ENCODE measurements at places on chromosomes 1 and 21. TPM values are rescaled to one million over a fixed set of nuclear protein-coding genes. Genes with fewer than 3 reads are reported as not detected.

- no peak for DNase-seq
Measured at GRCh38 chr1:151266821-151267220, 12.3 kb downstream of the PSMD4 start.

- DNase-seq, result no peak
Measured at GRCh38 chr1:116257341-116257767, 115.7 kb upstream of the ATP1A1 start.

- DNase-seq, result no peak
Measured at GRCh38 chr1:172380441-172381244, 39.8 kb upstream of the C1orf105 start.

Gene FCRL4
- not detected for polyA plus RNA-seq

Gene BMP8A
- 0.33 TPM for polyA plus RNA-seq

DNA sequence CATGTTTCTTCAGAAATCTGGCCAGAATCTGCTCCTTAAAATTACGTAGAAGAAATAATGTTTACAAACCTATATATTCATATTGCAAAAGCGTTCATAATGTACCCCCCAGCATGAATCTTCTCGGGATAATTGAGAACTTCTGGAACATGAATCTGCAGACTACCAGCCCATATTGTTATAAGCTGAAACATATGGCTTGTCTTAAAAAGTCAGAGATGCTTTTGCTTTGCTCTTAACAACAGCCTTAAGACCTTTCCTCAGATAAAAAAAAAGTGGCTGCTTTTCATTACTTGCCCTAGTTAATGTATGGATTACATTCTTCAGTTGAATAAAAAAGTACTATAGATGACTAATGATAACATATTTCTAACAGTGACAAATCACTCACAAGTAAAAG is 15.0 kb upstream of the ZZZ3 start:
- DNase-seq, result no peak

Gene LCE1D
- polyA plus RNA-seq, result not detected

DNA sequence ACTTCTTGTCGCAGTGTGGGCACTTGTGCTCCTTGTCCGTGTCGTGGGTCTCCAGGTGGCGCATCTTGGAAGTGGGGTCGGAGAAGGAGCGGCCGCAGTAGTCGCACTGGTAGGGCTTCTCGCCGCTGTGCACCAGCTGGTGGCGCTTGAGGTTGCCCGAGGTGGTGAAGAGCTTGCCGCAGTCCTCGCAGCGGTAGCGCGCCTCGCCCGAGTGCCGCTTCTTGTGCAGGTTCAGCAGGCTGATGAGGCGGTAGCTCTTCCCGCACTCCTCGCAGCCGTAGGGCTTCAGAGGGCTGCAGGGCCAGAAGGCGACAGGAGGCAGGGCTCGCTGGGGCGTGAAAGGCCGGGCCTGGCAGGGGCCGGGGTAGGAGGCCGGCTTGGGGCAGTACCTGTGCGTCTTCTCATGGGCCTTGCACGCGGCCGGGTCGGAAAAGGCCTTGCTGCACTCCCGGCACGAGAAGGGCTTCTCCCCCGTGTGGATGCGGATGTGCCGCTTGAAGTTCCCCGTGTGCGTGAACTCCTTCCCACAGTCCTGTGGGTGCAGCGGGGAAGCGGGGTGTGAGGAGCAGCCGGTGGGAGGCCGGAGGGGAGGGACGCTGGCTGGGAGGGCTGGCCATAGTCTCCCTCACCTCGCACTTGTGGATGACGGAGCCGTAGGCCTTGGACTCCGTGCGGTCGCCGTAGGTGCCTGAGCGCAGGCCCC is 31.4 kb downstream of the ZBTB17 start:
- no peak for DNase-seq

DNA sequence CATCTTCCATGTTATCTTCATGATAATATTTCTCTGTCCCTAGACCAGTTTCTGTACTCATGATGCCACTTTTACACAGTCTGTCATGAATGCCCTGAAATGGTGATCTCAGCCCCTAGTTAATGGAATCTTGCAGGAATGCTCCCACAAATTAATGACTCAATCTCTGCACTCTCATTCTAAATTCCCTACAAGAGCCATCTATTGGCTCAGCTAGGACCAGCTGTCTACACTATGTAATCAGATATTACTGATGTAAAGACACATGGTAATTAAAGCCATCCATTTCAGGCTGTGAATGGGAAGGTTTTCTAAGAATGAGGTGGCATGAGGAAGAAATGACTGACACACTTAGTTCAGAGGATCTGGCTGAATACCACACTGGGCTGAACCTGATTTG is 199.1 kb upstream of the KCND3 start:
- DNase-seq, result no peak

DNA sequence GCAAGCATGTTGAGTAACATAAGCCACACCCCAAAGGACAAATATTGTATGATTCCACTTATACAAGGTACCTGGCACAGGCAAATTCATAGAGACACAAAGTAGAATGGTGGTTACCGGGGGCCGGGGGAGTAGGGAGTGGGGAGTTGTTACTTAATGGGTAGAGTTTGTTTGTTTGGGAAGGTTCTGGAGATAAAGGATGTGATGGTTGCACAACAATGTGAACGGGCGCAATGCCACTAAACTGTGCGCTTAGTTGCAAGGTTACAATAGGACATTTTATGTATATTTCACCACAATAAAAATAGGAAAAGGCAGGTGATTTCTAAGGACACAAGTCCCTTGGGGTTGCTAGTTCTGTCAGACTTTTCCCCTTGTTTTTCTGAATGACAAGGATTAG is 516.6 kb downstream of the KIF26B start:
- no peak for DNase-seq

Gene APH1A
- 193 TPM for polyA plus RNA-seq

DNA sequence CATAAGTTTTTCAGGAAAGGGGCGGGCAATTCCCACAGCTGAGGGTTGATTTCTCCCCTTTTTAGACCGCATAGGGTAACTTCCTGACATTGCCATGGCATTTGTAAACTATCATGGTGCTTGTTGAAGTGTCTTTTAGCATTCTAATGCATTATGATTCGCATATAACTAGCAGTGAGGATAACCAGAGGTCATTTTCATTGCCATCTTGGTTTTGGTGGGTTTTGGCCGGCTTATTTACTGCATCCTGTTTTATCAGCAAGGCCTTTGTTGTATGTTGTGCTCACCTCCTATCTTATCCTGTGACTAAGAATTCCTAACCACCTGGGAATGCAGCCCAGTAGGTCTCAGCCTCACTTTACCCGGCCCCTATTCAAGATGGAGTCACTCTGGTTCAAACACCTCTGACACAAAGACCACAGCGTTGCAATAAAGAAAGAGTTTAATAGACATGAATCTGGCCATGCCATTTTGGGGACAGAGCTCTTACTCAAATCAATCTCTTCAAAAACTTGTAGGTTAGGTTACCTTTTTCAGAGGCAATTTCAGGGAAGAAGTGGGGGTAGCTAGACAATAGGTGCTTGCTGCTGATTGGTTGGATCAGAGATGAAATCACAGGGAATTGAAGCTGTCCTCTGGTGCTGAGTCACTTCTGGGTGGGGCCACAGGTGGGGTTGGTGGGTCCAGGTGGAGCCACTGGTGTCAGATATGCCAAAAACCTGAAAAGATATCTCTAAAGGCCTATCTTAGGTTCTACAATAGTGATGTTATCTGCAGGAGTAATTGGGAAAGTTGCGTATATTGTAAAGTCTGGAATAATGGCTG is 23.3 kb downstream of the TBX19 start:
- DNase-seq, result no peak

DNA sequence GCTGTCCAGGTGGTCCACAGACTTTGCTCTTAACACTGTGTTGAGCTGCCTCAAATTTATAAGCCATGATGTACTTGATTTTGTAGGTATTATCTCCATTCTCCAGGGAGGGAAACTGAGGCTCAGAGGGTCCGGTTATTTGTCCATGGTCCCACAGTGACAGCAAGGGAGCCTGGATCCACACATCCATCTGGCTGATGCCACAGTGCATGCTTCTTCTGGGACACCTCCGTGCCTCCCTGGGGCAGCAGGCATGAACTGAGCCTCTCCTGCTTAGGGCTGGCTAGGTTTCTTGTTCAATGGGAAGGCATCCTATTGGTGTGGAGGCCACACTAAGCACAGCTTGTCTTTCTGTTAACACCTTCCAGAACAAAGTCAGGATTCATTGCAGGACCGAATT is 317.3 kb downstream of the AJAP1 start:
- no peak for DNase-seq

Gene NUDT4B
- 1.8 TPM for polyA plus RNA-seq

Gene MATN1
- 0.17 TPM for polyA plus RNA-seq

Gene CIART
- polyA plus RNA-seq, result 7.6 TPM

DNA sequence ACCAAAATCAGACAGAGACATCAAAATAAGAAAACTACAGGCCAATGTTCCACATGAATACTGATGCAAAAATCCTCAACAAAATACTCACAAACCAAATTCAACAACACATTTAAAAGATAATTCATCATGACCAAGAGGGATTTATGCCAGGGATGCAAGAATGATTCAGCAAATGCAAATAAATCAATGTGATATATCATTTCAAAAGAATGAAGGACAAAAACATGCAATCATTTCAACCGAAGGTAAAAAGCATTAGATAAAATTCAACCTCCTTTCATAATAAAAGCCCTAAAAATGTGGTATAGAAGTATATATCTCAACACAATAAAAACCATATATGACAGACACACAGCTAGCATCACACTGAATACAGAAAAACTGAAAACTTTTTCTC is 81.5 kb upstream of the LYPLAL1 start:
- no peak for DNase-seq

Gene LIN28A
- not detected for polyA plus RNA-seq

Gene CFAP126
- 17.6 TPM for polyA plus RNA-seq

DNA sequence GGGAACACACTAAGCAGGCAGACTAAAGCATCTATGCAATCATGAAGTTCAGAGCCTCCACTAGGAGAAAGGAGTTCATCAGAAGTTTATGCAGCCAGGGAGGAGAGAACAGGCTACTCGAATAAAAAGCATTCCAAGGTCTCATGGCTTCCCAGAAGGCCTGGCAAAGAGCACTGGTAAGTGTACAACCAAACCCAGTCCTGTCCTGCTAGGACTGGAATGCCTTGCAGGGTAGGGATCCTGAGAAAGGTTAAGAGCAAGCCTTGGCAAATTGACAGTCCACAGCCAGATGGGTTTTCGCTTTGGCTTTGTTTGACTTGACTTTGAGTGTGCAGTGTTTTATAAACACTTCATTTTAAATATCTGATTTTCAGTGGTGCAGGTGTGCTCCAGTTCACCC is 133.6 kb upstream of the ATP1B1 start:
- no peak for DNase-seq

GRCh38 chr1:16418823-16419425 is 18.3 kb downstream of the SPATA21 start:
- no peak for DNase-seq

DNA sequence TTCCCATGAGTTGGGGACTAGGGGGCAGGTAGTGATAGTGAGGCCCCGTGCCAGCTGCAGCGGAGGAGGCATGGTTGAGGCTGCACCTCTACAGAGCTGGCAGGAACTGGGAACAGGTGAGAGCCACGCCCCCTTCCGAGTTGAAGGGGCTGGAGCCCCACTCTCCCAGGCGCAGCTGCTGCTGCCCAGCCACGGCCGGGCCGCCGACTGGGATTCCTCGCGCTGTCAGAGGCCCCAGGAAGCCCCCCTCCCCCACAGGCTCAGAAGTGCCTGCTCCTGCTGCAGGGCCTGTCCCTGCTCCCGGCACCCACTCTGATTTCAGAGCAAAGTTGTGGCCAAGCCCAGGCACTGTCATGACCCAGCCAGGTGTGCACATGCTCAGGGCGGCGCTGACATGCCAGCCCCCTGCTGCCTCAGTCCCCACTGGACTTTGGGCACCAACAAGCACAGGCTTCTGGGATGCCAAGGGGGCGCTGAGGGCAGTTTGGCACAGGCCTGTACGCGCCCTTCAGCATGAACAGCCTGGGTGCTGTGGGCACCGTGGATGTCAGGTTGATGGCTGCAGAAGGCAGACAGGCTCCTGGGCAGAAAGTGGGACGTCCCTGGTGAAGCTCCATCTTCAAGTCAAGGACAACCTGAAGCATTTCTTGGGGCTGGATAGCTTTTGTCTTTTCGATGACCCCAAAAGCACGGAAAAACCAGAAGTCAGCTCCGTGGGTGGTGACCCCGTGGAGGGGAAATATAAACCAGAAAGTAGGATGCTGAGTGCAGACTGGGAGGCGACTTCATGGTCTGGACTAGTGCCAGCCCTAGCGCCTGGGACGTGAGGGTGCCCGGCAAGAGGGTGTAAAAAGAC is 121.5 kb downstream of the SIM2 start:
- DNase-seq, result no peak

DNA sequence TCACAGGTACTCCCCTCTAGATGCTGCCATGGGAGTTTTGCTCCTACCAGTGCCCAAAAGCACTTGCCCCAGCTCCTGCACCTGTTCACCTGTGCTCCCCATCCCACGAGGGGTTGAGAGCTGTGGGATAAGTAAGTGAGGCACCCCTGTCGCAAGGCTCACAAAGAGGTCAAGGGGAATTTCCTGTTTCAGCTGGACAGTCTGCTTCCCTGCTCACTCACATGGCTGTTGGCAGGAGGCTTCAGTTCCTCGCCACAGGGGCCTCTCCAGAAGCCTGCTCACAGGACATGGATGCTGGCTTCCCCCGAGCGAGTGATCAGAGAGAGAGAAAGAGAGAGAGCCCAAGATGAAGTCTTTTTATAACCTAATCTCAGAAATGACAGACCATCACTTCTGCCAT is 8.7 kb upstream of the NCMAP start:
- DNase-seq, result no peak

- DNase-seq, result no peak
Measured at GRCh38 chr1:16617114-16617631, 3.8 kb upstream of the NBPF1 start.

Gene ATP6V1G3
- 9.6 TPM for polyA plus RNA-seq

All from right renal cortex interstitium (tissue), 3 donors.